Karpas-422 (cell line): ENCODE measurements at places on chromosomes 12 and 14. TPM values are rescaled to one million over a fixed set of nuclear protein-coding genes. Genes with fewer than 3 reads are reported as not detected.
A peak's percentile ranks its signal among the peaks of the same experiment; 100 is the strongest.

Gene CRIP2
- total RNA-seq, result 0.45 TPM in 1 of 2 replicates, not detected in the other

GRCh38 chr12:126949558-126949957, 1317.4 kb upstream of the TMEM132C start:
- no peak overlapping the region for H3K27ac ChIP-seq
- H3K4me1 ChIP-seq, result no peaks in the 10 kb centered on the region
- no peaks in the 10 kb centered on the region for H3K27me3 ChIP-seq
- no peaks in the 10 kb centered on the region for H3K36me3 ChIP-seq

Gene KRT78
- not detected in 2 replicates for total RNA-seq

GRCh38 chr14:74733221-74733620, 20.3 kb downstream of the FCF1 start:
- no peak overlapping the region for H3K4me3 ChIP-seq
- peaks cover 57% of the 10 kb centered on the region for H3K36me3 ChIP-seq

- peak; percentile 29 for DNase-seq
- no peaks in the 10 kb centered on the region for H3K36me3 ChIP-seq
- no peaks in the 10 kb centered on the region for H3K4me1 ChIP-seq
- H3K27me3 ChIP-seq, result no peaks in the 10 kb centered on the region
Observed at GRCh38 chr12:54082397-54082892, 28.8 kb downstream of the HOXC4 start.

Gene LBHD2
- not detected in 2 replicates for total RNA-seq

Gene MYH6
- total RNA-seq, result not detected in 2 replicates

Gene COCH
- total RNA-seq, result 26.5 and 33.7 TPM in 2 replicates

Gene SERPINA12
- total RNA-seq, result not detected in 2 replicates

Gene MIP
- not detected in 2 replicates for total RNA-seq

Gene FZD10
- not detected in 2 replicates for total RNA-seq

Gene ANO2
- total RNA-seq, result not detected in 2 replicates

DNA sequence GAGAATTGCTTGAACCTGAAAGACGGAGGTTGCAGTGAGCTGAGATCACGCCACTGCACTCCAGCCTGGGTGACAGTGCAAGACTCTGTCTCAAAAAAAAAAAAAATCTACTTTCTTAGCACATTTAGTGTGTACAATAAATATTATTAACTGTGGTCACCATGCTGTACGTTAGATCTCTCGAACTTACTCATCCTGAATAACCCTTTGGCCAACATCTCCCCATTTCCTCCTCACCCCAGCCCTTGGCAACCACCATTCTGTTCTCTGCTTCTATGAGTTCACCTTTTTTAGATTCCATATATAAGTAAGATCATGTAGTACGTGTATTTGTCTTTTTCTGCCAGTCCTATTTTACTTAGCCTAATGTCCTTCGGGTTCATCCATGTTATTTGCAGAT, 13.4 kb downstream of the FUT8 start:
- H3K36me3 ChIP-seq, result no peaks in the 10 kb centered on the region
- no peak for DNase-seq
- H3K4me1 ChIP-seq, result peaks cover 38% of the 10 kb centered on the region
- no peak overlapping the region for H3K4me3 ChIP-seq

Gene CISTR
- not detected in 2 replicates for total RNA-seq

- H3K4me3 ChIP-seq, result no peak overlapping the region
- DNase-seq, result peak; percentile 63
- peaks cover 33% of the 10 kb centered on the region for H3K4me1 ChIP-seq
Observed at GRCh38 chr14:24075485-24076301, 4.3 kb downstream of the CPNE6 start.

- no peak overlapping the region for H3K4me3 ChIP-seq
- no peak for DNase-seq
- no peaks in the 10 kb centered on the region for H3K36me3 ChIP-seq
- H3K4me1 ChIP-seq, result no peaks in the 10 kb centered on the region
- no peak overlapping the region for H3K27ac ChIP-seq
- no peaks in the 10 kb centered on the region for H3K27me3 ChIP-seq
Observed at GRCh38 chr12:11714626-11715025, 65.2 kb downstream of the ETV6 start.

GRCh38 chr14:34180869-34181268, 230.0 kb upstream of the EGLN3 start:
- no peak overlapping the region for H3K27ac ChIP-seq
- no peak for DNase-seq
- H3K27me3 ChIP-seq, result no peaks in the 10 kb centered on the region

- no peaks in the 10 kb centered on the region for H3K36me3 ChIP-seq
- no peaks in the 10 kb centered on the region for H3K4me1 ChIP-seq
- no peak overlapping the region for H3K4me3 ChIP-seq
- DNase-seq, result no peak
Observed at GRCh38 chr12:109758426-109759420, 45.1 kb downstream of the FAM222A start.

DNA sequence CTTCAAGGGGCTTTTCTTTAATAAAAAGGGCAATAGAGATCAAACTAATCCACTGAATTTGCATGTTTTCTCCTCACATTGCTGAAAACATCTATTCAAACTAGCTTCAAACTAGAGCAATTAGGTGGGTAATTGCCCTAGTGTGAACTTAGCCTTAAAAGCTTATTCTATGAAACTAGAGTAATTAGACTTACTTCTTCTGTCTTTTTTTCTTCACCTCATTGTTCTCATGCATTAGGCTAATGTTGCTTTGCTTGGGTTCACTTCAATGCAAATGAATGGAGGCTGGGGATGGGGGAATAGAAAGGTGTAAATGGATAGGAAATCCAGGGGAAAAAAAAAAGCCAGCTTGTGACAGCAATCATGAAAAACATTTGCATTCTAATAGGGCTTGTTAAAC, 414.8 kb upstream of the LMO3 start:
- no peaks in the 10 kb centered on the region for H3K4me1 ChIP-seq
- H3K27ac ChIP-seq, result no peak overlapping the region
- H3K36me3 ChIP-seq, result no peaks in the 10 kb centered on the region
- no peak for DNase-seq
- H3K27me3 ChIP-seq, result no peaks in the 10 kb centered on the region

Gene TMEM179
- total RNA-seq, result not detected in 2 replicates

DNA sequence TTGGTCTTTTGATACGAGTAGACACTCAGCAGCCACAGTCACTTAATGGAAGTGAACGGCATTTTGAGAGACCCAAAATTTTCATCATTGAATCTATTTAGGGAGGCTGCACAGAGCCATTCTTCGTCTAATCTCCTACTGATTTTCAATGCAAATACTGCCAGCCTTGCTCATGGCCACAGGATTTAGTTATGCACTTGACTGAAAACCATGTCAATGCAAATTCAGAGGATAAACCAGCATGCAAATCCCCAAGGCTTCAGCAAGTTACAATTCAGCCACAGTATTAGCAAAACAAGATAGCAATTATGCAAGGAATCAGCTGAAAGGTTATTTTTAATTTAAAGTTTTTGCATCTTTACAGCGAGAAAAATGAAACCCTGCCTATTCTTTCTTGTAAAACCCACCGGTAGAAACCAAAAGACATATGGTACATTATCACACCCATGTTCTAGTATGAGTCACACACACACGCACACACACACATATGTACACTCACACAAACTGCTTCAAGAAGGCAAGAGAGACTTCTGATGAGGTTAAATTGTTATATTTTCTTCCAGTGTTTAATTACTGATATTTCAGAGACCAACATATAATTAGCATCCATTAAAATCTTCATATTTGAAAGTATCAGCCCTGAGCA, 985.3 kb upstream of the FLRT2 start:
- H3K27ac ChIP-seq, result peak overlapping the region; percentile 90
- DNase-seq, result peak; percentile 97
- H3K36me3 ChIP-seq, result no peaks in the 10 kb centered on the region; the same call in 1 of the 2 replicates
- peaks cover 77% of the 10 kb centered on the region for H3K4me1 ChIP-seq

Gene SDS
- total RNA-seq, result not detected in 2 replicates

Gene OTOGL
- total RNA-seq, result not detected in 2 replicates

Gene PZP
- total RNA-seq, result not detected in 2 replicates

- no peak overlapping the region for H3K27ac ChIP-seq
- no peak for DNase-seq
- H3K27me3 ChIP-seq, result no peaks in the 10 kb centered on the region
- H3K36me3 ChIP-seq, result no peaks in the 10 kb centered on the region
- H3K4me1 ChIP-seq, result no peaks in the 10 kb centered on the region
Observed at GRCh38 chr14:86823581-86823980, 1169.4 kb downstream of the GALC start.

DNA sequence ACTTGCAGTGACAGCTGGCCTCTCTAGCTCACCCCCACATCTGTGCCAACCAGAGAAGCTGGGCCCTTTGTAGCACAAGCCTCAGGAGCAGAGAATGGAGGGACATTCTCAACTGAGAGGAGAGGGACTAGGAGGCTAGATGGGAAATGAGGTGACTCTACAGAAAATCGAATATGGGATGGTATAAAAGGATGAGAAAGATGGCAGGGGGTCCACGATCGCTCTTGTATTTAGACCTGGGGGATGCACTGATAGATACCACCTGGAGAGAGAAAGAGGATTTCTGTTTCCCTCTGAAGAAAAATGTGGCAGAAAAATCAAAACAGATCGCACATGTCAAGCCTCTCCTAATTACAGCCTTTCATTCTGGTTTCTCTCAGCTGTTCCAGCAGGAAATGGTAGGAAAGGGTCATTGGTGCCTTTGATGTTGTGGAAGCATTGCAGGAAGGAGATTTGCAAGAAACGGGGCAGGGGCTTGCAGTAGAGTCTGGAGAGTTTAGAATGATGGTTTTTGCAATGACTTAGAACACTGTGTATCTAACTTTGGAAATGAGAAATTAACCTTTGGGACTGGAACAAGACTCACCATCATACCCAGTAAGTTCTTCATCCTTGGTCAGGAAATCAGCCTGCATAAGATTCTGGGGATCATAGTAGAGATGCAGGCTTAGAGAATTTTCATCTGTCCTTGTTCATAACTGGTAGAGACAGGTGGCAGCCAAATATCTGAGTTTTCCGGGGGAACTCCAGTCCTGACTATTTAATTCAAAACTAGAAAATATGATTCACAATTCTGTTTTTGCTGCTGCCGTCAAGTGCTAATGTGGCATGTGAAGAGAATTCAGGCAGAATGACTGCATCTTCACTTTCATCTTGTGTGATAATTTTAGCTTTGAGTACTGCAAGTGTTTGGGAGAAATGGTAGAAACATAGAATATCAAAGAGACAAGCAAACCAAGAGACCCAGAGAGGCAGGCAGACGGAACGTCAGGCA, 98.8 kb downstream of the DAD1 start:
- no peak for DNase-seq

- peak overlapping the region; percentile 50 for H3K27ac ChIP-seq
- peak overlapping the region; percentile 39 for H3K4me3 ChIP-seq
- H3K27me3 ChIP-seq, result no peaks in the 10 kb centered on the region; the same call in 1 of the 2 replicates
- peak; percentile 88 for DNase-seq
- H3K36me3 ChIP-seq, result no peaks in the 10 kb centered on the region
- H3K4me1 ChIP-seq, result peaks cover 40% of the 10 kb centered on the region
Observed at GRCh38 chr14:61388173-61388975, 67.0 kb downstream of the PRKCH start.

GRCh38 chr12:69523433-69524330, 53.5 kb downstream of the FRS2 start:
- H3K4me3 ChIP-seq, result no peak overlapping the region
- H3K27me3 ChIP-seq, result no peaks in the 10 kb centered on the region
- DNase-seq, result no peak
- peaks cover 8% of the 10 kb centered on the region for H3K4me1 ChIP-seq

- no peak for DNase-seq
- H3K27ac ChIP-seq, result no peak overlapping the region
Observed at GRCh38 chr12:227923-228845, 14.2 kb upstream of the SLC6A12 start.

Gene BICDL1
- 28.5 and 57.6 TPM in 2 replicates for total RNA-seq

- DNase-seq, result no peak
- no peak overlapping the region for H3K27ac ChIP-seq
- no peaks in the 10 kb centered on the region for H3K4me1 ChIP-seq
- H3K4me3 ChIP-seq, result no peak overlapping the region
Observed at GRCh38 chr12:120759591-120760348, 34.1 kb downstream of the ACADS start.

DNA sequence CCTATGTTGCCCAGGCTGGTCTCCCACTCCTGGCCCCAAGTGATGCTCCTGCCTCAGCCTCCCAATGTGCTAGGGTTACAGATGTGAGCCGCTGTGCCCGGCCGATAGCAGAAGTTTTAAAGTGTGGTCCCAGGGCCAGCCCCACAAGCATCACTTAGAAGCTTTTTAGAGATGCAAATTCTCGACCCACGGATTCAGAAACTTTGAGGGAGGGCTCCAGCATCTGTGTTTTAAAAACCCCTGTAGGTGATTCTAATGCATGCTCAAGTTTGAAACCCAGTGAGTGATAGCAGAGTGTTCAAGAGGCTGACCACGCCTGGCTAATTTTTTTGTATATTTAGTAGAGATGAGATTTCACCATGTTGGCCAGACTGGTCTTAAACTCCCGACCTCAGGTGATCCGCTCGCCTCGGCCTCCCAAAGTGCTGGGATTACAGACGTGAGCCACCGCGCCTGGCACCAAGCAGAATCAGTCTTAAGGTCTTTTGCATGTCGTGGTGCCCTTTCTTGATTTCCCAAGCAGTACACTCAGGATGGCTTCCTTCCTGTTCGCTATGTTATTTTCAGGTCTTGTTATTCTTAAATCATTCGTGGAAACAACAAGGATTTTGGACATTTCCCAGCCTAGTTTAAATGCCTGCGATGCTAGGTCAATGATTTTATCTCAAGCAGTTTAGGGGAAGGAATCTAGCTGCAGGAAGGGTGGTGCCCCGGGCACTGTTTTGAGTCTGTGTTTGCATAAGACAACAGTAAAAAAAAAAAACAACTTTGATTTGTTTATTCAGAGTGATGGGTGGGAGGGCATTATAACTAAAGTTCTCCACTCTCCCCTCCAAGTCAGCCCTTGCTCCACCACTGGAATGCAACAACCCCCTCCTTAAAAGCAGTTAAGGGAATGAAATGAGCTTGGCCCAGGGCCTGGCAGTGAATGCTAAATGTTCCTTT, 9.2 kb upstream of the RILPL2 start:
- DNase-seq, result no peak
- no peaks in the 10 kb centered on the region for H3K27me3 ChIP-seq
- no peak overlapping the region for H3K4me3 ChIP-seq
- H3K36me3 ChIP-seq, result no peaks in the 10 kb centered on the region
- peaks cover 14% of the 10 kb centered on the region for H3K4me1 ChIP-seq

GRCh38 chr12:53499266-53500141, at the start of gene MAP3K12:
TSS of gene MAP3K12 (minus strand) at chr12:53499458. CDS start at chr12:53487391, 12,067 bp downstream.
- peak within 1 kb of the TSS; percentile 70 for H3K27ac ChIP-seq
- peak; percentile 88 for DNase-seq
- H3K4me1 ChIP-seq, result peaks cover 59% of the 10 kb centered on the region
- no peaks in the 10 kb centered on the region for H3K27me3 ChIP-seq

Gene FSCB
- not detected in 2 replicates for total RNA-seq

- H3K27me3 ChIP-seq, result no peaks in the 10 kb centered on the region
- DNase-seq, result no peak
- peaks cover 13% of the 10 kb centered on the region for H3K4me1 ChIP-seq
- no peak overlapping the region for H3K4me3 ChIP-seq
- H3K36me3 ChIP-seq, result 0 out of 2 replicates have a peak, but pooled peaks cover 8% of the 10 kb centered on the region
Observed at GRCh38 chr12:109461846-109462756, 15.0 kb downstream of the KCTD10 start.
